Activated T-helper 1 cell treated with anti-CD3 and anti-CD28 coated beads, Interleukin-2, amount 50 U/mL, for 16 hours (primary cell): ENCODE measurements at places on chromosomes 7 and 10.

GRCh38 chr7:122467661-122468449 lies 163.3 kb upstream of the FEZF1 start:
- DNase-seq, result no peak

GRCh38 chr10:42941295-42941644 lies 135.6 kb upstream of the RET start:
- DNase-seq, result no peak

DNA sequence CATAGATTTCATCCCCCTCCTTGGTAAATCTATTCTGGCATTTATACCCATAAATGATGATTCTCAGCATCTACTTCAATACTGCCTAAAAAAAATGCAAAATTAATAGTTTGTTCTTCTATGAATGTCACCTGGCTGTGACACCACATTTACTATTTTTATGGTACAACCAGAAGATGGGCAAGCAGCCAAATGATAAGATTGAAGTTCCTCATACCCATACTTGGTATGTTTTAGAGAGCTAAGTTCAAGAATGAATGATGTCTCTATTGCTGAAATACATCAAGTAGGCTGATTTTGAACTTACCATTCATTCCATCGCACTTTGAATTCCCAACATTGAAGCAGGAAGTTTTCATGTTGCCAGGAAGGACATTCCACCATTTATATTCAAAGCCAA lies 134.2 kb downstream of the ELAPOR2 start:
- DNase-seq, result no peak

- no peak for DNase-seq
Measured at GRCh38 chr7:47404010-47404409, 177.9 kb downstream of the TNS3 start.

- DNase-seq, result peak; percentile 54
Measured at GRCh38 chr7:37354656-37355131, 94.0 kb downstream of the ELMO1 start.

DNA sequence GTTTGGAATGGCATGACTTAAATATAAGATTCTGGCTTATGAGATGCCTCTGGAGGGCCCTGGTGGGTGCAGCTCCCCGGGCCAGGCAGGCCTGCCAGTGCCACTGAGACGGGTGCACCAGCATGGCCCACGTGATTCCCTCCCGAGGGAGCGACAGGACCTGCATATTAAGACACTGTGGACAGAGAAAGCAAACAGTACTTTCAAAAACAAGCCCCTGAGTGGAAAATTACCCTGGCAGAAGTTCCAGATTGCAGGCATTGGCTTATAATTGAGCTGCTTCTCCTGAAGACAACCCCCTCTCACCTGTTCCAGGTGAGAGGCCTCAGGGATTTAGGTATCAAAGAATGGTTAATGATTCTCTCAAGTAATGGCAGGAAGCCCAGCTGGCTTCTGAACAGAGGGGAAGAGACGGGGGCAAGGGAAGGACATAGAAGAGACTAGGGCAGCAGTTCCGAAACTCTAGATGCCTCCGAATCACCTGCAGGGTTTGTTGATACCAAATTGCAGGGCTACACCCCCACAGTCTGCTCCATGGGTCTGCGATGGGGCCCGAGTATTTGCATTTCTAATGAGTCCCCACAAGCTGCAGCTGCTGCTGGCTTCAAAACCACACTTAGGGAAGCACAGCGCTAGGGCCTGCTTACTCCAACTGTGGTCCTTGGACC lies 66.0 kb upstream of the DOCK1 start:
- no peak for DNase-seq

GRCh38 chr7:70071766-70072165 lies 473.5 kb downstream of the AUTS2 start:
- no peak for DNase-seq

- DNase-seq, result no peak
Measured at GRCh38 chr7:146575903-146576302, 459.3 kb downstream of the CNTNAP2 start.

- no peak for DNase-seq
Measured at GRCh38 chr10:22427890-22428571, 82.7 kb downstream of the SPAG6 start.

DNA sequence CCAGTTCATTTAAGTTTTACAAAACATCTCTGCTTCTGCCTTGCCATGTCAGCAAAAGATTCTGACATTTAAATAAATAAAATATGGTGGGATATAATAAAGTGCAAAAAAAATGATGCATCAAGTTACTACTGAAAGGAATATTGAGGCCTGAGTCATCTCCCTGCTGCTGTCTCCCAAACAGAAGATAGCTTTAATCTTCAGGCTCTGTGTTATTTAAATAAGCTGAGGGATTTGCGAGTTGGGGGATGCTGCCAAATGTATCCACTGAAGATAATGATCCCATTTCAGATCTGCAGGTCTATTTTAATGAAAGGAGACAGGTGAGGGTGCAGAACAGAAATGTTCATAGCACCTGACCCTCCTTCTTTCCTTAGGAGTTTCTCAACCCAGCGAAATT lies 720.8 kb downstream of the AUTS2 start:
- DNase-seq, result no peak

- DNase-seq, result no peak
Measured at GRCh38 chr7:6256677-6257535, 15.5 kb downstream of the CYTH3 start.

DNA sequence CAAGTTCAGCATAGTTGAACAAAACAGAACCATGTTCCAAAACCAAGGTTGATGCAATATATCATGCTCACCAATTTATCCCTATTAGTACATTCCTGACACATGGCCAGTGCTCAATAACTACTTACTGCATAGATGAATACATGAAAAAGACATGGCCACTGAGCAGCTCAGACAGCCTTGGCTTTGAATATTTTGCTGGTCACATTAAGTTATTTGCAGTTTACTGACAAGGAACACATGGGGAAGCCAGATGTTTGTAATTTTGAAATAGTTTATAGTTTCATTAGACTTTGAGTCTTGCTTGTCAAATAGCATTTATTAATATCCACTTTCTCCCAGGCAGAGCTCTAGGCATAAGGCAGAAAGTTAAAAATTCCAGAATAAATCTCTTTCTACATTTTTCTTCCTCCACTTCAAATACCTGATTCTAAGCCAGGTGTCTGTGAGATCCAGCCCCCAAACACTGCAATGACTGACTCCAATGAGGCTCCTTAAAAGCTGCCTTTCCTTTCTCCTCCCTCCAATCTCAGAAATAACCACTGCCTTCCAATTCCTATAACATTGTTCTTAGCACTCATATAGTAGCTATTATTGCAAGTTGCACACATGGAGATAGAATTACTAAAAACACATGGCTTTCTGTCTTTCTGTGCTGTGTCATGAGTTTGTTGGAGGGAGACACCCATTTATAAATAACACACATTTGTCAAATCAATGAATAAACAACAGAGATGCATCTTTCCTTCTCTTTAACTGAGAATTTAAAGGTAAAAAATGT lies 91.3 kb downstream of the PCGF5 start:
- DNase-seq, result no peak

- no peak for DNase-seq
Measured at GRCh38 chr7:7581531-7582179, 15.0 kb downstream of the MIOS start.

DNA sequence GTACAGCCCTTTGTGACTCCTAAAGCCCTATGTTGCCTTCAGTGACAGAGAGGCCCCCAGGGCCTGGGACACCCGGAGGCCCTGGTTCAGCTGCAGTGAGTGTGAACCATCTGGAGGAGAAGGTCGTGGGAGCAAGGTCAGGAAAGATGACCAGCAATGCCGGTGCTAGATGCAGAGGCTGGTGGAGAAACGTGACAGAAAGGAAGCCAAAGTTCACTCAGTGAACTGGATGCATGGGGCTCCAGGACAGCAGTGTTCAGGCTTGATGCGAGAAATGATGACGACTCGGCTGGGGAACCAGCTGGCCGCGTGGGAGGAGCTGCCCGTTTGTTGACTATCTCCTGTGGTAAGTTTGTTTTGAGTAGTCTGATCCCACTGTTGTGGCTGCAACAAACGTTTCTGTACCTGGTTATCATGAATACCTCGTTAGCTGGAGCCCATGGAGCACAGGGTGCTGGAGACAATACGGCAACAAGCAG lies 54.1 kb upstream of the MKRN1 start:
- DNase-seq, result no peak

DNA sequence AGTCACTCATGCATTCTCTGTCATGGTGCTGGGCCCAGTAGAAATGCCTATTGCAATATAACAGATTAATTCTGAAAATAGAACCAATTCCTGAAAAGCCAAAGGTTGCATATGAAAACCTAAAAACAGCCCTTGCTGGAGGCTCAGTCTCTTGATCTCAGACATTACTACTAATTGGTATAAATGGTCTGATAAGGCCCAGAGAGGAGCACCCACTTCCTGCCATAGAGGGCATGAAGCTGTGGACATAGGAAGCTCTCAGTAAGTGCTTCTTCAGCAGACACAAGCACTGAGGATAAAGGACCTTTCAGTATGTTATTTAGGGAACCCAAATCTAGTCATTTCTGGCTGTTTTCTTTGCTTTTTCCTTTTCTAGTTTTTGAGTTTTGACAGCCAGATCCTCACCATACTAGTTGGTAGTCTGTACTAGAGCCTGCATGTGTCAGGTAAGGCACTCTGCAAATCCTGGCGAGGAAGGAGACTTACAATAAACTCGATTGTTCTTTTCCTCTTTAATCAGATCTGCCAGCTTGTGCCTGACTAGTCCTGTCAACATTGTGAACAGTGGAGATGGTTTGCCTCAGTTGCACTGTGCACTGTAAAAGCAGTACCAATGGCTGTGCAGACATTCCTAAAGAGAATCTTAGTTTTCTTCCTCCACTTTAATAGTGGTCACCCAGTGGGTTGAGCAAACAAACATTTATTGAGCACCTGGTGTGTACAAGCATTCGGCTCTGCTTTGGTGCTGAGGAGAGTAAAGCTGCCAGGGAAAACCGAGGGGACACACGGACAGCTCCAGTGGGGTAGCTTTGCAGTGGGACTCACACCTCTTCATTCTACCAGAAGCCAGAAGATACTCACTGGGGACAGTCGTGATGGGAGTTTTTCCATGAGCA lies 140.9 kb downstream of the CHN2 start:
- DNase-seq, result no peak

GRCh38 chr7:47188653-47189315 lies 393.1 kb downstream of the TNS3 start:
- no peak for DNase-seq

GRCh38 chr7:157652954-157653826 lies 316.4 kb downstream of the DNAJB6 start:
- no peak for DNase-seq

DNA sequence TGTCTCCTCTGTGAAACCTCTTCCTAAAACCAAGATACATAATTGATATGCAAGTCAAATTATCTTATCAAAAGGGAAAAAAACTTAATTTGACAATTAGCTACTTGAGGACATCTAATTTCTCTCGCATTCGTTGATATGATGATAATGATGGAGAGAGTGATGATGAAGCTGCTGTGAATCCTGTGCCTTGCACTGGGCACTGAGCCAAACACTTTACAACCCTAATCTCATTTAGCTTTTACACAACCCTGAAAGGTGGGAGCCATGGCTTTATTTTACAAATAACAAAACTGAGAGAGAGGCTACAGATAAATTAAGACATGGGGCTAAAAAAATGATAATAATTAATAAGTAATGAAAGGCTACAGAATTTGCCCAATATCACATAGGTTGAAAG lies 176.0 kb downstream of the NOC3L start:
- DNase-seq, result no peak

DNA sequence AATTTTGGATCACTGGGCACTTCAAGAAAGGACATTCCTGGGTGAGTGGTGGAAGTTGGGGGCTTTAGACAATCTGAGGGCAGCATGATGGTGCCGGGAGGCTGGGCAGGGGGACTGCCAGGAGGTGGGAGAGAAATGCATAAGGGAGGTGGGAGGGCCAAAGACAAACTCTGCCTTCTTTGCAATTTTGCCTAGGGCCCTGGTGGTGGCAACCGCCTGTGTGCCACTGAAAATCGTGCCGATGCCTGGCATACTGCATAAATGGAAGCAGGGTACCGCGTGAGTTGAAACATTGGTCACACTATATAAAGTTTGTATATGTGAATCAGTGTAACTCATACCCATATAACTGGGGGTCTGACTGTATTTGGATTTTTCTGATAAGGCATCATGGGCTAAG lies 3.3 kb downstream of the LUC7L2 start:
- DNase-seq, result no peak
